ENCODE measurements at places on chromosomes 6 and 20. TPM values are rescaled to one million over a fixed set of nuclear protein-coding genes. Genes with fewer than 3 reads are reported as not detected.
A peak's percentile ranks its signal among the peaks of the same experiment; 100 is the strongest.

The PDYN gene
- total RNA-seq: 0.63 TPM

The COMMD7 gene
- 65.3 TPM for total RNA-seq

The TMEM244 gene
- not detected for total RNA-seq

The OPRL1 gene
- 0.96 TPM for total RNA-seq

The PAK5 gene
- 1.8 TPM for total RNA-seq

The ESR1 gene
- total RNA-seq: not detected

The PRDM1 gene
- 1.7 TPM for total RNA-seq

The CALHM4 gene
- not detected for total RNA-seq

The LST1 gene
- total RNA-seq: not detected

The SLC22A1 gene
- total RNA-seq: 1.7 TPM

The ARMH2 gene
- not detected for total RNA-seq

The LY86 gene
- total RNA-seq: not detected

The DACT2 gene
- total RNA-seq: 0.43 TPM

DNA sequence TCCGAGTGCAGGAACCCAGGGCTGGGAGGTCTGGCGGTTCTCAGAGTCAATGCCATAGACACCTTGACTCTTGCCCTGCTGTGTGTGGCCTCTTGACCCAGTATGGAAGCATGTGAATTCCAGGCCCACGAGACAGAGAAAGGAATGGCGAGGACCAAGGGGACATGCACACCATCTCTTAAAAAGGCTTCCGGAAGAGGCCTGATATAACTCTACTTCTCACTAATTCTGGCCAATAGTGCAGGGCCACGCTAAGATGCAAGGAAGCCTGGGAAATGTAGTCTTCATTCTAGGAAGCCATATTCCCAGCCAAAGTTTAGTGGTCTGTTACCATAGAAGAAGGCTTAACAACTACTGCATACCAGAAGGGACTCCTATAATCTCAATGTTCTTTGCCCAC, 177.0 kb upstream of the KCNG1 start:
- DNase-seq: no peak

DNA sequence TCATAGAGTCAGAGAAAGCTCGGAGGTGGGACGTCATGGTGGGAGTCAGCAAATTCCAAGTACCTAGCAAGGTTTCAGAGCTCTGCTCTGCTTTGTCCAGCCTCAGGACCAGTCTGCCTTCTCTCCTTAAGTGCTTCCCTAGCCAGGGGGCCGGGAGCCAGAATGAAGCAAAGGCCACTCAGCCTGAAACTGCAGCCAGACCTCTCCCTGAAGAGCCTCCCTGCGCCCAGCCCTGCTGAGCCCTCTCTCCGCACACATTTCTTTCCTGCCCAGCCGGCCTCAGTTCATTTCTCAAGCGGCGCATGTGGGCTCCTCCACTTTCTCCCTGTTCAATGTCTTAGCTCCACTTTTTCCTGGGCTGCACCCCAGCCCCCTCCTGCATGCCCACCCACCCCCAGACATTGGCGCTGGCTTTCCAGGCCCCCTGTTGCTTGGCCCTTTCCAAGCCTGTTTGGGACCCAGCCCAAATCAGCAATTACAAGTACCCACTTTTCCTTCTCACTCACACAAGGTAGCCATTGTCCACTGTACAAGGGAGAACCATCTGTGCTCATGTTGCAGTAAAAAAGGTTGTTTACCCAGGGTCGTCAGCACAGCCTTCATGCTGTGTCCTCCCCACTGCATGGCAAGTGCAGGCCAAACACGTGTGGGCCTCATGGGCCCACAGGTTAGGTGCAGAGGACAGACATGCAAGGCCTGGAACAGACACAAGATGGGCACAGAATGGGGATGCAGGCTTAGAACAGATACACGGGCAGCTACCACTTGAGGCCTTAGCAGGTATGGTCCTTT, 147.1 kb downstream of the MRPL14 start:
- DNase-seq: no peak

DNA sequence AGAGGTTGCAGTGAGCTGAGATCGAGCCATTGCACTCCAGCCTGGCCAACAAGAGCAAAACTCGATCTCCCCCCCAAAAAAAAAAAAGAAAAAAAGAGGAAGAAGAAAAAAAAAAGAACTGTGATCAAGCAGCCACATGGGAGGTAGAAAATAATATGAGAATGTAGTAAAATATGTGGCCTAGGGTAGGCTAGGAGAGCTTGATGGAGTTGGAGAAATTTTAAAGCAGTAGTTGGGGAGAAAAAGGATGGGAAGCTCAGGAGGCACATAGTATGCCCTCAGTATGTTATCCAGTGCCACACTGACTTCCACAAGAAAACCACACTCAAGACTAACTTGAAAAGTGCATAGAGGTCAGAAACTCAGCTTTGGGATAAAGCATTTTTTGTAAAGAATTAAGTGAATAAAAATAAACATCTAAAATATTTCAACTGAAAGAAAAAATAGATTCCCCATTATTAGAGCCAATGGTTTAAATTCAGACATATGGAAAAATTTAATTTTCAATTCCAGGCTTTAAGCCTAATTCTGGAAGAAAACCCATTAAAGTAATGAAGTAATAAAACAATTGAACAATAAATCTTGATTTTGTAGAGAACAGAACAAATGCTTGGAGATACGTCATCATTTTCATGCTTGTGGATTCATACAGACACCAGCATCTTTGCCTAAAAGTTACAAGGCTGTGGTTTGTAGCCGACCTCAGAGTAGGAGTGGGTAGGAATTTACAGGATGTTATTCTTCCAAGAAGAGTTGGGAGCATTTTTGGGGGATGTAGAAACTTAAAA, 34.7 kb downstream of the PLEKHG1 start:
- DNase-seq: no peak

- DNase-seq: no peak
Measured at GRCh38 chr20:24816431-24816830, 132.6 kb upstream of the CST7 start.

- DNase-seq: no peak
Measured at GRCh38 chr6:12328701-12329100, 38.5 kb downstream of the EDN1 start.

- DNase-seq: no peak
Measured at GRCh38 chr6:135173242-135173988, 7.7 kb upstream of the MYB start.

DNA sequence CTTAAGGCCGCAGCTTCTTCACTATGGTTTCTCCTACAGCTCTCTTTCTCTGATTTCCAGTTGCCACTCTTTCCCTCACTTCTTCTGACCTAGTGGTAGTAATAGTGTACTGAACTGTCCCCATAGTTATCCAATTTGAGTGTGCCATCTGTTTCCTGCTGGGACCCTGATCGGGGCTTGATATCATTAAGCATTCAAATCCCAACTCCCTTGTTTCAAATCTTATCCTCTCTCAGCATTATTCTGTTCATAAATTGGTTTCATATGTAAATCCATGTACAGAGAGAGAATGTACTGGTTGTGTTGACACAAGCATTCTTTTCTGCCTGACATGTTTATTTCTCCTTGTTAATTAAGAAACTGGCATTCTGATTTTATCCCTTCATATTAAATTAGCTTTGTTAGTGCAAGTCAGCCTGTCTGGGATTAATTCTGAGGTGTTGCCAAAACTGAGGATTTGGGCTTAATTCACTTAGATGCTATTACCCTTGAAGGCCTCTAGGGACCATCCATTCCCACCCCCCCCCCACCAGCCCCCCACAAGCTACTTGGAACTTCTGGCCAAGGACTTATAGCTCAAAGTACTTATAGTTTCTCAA, 84.6 kb upstream of the PROKR2 start:
- no peak for DNase-seq

- no peak for DNase-seq
Measured at GRCh38 chr6:10347561-10348327, 67.1 kb downstream of the TFAP2A start.

DNA sequence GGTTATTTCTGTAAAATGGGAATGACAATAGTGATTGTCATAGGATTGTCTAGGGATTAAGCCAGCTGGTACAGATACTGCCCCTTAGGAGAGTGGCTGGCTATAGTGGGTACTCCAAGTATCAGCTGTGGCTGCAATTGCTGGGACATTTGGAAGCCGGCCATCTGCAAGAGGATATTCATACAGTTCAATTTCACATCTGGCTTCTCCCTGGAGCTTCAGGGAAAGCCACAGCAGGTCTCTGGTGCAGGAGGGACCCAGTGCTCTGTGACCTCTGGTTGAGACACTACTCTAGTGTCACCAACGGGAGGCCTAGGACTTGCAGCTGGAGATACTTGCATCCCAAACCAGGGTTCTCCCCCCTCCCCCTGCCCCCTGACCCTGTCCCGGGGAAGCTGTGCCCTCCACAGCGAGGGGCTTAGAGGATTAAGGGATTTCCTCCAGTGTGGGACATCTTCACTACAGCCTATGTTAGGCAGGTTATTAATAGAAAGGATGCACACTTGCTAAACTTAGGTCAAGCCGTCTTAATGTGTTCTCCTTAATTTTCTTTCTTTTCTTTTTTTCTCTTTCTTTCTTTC, 2.7 kb downstream of the SLC2A10 start:
- DNase-seq: no peak

GRCh38 chr20:64082820-64083377, 1.3 kb downstream of the LKAAEAR1 start:
- no peak for DNase-seq

GRCh38 chr6:68675548-68675947, 40.5 kb downstream of the ADGRB3 start:
- DNase-seq: no peak

DNA sequence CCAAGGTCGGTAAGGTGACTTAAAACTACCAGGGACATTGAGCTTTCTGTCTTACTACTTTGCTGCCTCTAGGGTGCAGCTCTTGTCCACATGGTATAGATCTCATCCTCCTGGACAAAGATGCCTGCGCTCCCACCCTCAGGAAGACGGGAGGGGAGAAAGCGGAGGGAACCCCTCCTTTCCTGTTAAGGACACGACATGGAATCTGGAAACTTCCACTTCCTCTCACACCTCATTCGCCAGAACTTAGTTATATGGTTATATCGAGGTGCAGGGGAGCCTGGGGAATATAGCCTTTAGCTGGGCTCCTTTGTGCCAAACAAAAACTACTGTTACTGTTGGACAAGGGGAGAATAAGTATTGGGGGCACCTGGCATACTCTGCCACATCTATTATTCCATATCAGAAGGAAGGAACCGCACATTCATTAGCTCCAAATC, 224.3 kb upstream of the TSHZ2 start:
- no peak for DNase-seq

DNA sequence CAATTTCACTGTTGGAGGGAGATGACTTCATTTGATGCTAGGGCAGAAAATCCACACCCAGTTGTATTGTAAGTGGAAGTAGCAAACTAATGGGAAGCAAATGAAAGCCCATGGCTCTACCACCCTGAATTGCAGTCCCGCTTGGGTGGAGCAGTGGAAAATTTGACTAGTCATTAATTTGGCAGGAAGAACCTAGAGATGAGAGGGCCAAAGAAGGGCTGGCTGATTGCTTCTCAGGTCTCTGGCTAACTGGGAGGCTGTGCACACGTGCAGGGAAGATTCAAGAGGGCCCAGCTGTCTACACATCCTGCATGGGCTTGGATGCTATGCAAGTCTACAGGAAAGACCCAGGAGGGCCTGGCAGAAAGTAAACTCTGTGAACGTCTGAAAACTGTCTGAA, 466.2 kb downstream of the TFAP2A start:
- no peak for DNase-seq

GRCh38 chr20:44651684-44652423, at the start of gene ADA:
Gene ADA, minus strand, starts transcription at chr20:44651699. Its CDS starts 92 bp downstream, at chr20:44651607.
- peak; percentile 41 for DNase-seq

DNA sequence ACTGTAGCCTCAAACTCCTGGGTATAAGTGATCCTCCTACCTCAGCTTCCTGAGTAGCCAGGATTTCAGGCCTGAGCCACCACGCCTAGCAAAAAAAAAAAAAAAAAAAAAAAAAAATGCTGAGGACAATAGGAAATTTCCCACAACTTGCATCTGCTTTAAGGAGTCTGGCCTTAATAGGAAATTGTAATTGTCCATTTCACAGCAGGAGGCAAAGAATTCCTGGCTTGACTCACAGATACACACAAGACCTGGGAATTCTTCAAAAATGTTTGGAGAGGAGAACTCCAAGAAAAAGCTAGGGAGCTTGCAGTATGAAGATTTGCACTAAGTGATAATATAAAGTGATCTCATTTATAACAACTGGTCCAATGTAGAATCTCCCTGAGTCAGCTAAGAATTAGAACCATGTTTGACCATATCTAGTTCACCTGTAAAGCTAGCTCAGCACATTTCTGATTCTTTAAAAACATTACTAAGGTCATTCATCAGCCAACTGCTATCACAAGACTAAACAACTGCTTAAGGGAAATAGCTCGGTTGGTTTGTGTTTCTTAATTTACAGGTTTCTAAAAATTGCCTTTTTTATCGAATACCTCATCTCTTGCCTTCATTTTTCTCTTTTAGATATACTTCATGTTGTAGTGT, 80.2 kb upstream of the SLC2A12 start:
- DNase-seq: no peak

- no peak for DNase-seq
Measured at GRCh38 chr6:30656513-30656912, 9.6 kb downstream of the C6orf136 start.

DNA sequence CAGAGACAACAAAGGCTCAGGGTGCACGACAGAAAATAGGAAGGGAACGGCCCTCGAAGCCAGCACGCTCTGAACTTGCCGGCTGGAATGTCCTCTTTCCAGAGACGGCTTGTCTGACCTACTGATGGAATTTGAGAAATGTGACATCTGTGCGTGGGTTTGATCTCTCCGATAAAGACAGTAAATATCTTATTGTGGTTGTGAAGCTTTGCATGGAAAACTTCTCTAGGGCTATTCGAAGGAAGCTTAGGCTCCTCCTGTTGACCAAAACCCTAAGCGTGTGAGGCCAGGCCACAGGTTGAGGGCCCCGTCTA, 247.3 kb downstream of the ZNF217 start:
- DNase-seq: no peak

DNA sequence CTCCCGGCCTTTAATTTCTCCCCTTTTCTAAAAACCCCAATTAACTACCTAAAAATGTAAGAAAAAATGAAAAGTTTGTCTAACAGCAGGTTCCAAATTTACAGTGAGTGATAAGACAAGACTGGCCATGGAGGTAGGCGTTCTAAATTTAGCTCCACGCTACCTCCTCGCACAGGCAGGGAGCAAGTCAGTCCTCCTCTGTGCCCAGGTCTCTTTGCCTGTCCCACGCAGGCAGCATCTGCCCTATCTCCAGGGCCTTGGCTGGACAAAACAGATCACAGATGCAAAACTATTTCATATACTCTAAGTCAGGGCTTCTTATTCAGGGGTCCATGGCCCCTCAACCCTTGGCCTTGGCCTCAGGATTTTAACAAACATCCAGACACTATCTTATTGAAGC, 98.0 kb upstream of the JARID2 start:
- no peak for DNase-seq

DNA sequence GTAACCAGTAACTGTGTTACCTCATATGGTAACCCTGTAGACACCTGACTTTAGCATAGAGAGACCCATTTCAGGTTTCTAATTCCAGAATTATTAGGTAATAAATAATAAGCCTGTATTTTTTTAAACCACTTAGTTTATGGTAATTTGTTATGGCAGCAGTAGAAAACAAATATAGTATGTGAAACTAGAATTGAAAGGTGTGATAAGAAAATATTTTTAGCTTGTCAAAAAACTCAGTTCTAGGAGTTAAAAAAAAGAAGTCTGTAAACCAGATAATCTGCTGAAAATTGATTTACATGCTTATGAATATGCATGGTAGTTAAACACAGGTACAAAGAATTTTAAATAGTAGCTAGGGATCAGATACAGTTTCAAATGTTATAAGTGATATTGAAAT, 695.0 kb upstream of the GJE1 start:
- no peak for DNase-seq

GRCh38 chr6:38068854-38069590, 249.5 kb downstream of the ZFAND3 start:
- DNase-seq: no peak

All from neural crest cell (in vitro differentiated cells).